ENCODE measurements at places on chromosomes 7 and 10. TPM values are rescaled to one million over a fixed set of nuclear protein-coding genes. Genes with fewer than 3 reads are reported as not detected.
A peak's percentile ranks its signal among the peaks of the same experiment; 100 is the strongest.

DNAH11 gene
- total RNA-seq, result 0.75 TPM

GRCh38 chr10:102775201-102775934 is 31.6 kb downstream of the WBP1L start:
- peak overlapping the region; percentile 63 for H3K4me3 ChIP-seq
- DNase-seq, result peak; percentile 48
- H3K4me1 ChIP-seq, result peaks cover 66% of the 10 kb centered on the region
- no peaks in the 10 kb centered on the region for H3K36me3 ChIP-seq
- H3K27ac ChIP-seq, result peak overlapping the region; percentile 95
- no peaks in the 10 kb centered on the region for H3K27me3 ChIP-seq

DNA sequence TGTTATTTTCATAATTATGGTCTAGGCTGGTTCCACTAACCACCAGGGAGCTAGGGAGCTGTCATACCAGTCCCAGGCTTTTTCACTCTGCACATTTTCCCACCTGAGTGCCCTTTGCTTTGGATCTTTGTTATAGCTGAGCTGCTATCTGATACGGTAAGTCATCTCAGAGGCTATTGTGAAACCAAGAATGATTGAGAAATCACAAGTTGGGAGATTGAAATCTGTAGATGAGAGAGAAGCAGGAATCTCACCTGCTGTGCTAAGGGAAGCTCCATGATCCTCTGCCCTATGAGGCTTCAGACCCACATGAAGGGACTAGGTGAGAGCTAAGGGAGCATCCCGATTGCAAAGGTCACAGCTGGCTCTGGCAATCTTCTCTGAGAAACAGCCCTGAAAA is 307.8 kb downstream of the REEP3 start:
- no peak overlapping the region for H3K4me3 ChIP-seq

COL28A1 gene
- 0.11 TPM for total RNA-seq

GRCh38 chr7:93053209-93053948 is 64.4 kb downstream of the SAMD9 start:
- DNase-seq, result no peak
- no peaks in the 10 kb centered on the region for H3K4me1 ChIP-seq
- no peak overlapping the region for H3K4me3 ChIP-seq
- no peaks in the 10 kb centered on the region for H3K36me3 ChIP-seq

DNA sequence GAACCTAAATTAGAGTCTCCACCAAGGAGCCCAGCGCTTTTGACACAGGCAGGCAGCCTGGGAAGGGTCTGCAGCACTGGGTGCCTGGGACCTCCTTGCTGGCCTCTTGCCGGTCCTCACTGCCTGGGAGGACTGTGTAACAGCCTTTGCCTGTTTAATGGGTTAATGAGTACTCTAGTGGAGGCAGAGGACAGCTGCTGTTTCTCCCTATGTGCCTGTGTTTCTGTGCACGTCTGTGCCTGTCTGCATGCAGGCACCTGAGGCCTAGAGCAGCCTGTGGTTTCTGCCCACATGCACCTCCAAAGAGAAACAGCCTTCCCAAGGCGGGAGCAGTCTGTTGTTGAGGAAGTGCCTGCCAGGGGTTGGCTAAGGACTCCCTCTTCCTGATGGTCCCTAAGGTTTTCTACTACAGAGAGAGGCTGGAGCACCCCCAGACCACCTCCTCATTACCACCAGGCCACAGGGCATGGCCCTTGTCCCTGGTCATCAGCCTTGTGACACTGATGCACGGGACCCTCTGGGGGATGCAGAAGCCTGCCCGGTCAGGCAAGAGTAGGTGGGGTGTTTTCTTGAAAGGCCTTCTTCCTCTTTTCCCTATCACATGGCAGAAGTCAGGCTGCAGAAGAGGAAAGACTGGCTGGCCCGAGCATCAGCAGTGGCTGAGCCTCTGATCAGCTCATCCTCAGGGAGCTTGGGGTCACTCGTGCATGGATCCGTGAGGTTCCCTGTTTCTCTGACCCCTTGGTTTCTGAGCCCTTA is 14.2 kb downstream of the SLC29A3 start:
- H3K36me3 ChIP-seq, result no peaks in the 10 kb centered on the region
- DNase-seq, result no peak
- H3K4me1 ChIP-seq, result no peaks in the 10 kb centered on the region
- no peaks in the 10 kb centered on the region for H3K27me3 ChIP-seq
- H3K4me3 ChIP-seq, result no peak overlapping the region

TFEC gene
- 1.3 TPM for total RNA-seq

MYOZ1 gene
- total RNA-seq, result 8.5 TPM

CPA2 gene
- not detected for total RNA-seq

DNA sequence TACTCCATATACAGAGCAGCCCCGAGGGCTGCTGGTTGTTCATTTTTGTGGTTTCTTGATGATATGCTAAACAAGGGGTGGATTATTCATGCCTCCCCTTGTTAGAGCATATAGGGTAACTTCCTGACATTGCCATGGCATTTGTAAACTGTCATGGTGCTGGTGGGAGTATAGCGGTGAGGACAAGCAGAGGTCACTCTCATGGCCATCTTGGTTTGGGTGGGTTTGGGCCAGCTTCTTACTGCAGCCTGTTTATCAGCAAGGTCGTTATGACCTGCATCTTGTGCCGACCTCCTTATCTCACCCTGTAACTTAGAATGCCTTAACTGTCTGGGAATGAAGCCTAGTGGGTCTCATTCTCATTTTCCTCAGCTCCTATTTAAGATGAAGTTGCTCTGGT is 31.3 kb downstream of the GNAT3 start:
- no peak overlapping the region for H3K27ac ChIP-seq
- H3K4me3 ChIP-seq, result no peak overlapping the region
- H3K27me3 ChIP-seq, result no peaks in the 10 kb centered on the region
- H3K4me1 ChIP-seq, result no peaks in the 10 kb centered on the region

FAM13C gene
- total RNA-seq, result 10.7 TPM

DNA sequence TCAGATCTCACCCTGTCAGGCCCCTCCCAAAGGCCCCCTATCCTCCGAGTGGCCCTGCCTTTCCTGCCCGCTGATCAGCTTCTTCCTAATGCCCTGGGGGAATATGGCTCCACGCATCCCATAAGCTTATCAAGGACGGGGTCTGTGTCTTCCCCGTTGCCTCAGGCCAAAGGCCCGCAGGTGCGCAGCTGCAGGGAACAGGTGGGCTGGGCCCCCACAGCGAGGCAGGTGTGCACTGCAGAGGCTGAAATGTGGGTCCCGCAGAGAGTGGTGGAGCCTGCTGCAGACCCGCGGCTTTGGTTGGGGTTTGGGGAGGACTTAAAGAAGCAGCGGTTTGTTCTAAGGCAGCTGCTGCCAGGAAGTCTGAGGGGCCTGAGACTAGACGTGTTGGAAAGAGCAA is 220.8 kb upstream of the TCERG1L start:
- H3K27me3 ChIP-seq, result no peaks in the 10 kb centered on the region
- H3K4me1 ChIP-seq, result no peaks in the 10 kb centered on the region
- no peak overlapping the region for H3K4me3 ChIP-seq
- no peak overlapping the region for H3K27ac ChIP-seq

- no peaks in the 10 kb centered on the region for H3K27me3 ChIP-seq
- H3K36me3 ChIP-seq, result no peaks in the 10 kb centered on the region
- peaks cover 6% of the 10 kb centered on the region for H3K4me1 ChIP-seq
- no peak overlapping the region for H3K27ac ChIP-seq
- DNase-seq, result no peak
- H3K4me3 ChIP-seq, result no peak overlapping the region
Observed at GRCh38 chr10:11683529-11684320, 58.5 kb upstream of the ECHDC3 start.

GPR22 gene
- not detected for total RNA-seq

CREB5 gene
- total RNA-seq, result 143 TPM

DNA sequence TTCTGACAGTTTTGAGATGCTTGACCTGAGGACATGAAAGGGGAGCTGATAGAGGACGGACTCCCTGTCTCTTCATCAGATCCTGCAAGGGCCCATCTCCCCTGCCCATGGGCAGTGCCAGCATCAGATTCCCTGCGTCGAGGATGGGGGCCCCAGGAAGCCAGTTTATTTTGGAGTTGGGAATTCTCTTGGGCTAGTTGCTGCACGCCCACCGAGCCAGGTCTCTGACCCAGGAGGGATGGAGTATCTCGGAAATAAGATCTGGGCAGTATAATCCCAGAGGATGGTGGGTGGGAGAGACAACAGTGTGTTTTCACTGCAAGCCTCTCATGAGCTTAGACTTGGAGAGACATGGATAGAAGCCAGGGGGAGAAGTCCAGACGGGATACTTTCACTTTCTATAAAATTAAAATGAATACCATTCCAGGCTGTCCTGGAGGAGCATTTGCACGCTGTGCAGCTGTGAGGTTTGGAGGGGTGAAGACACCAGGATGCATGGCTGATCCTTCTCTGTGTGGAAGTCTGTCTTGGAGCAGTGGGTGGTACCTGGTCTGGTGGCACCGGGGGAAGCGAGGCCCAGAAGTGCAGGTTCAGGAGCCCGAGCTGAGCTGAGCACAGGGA is 25.8 kb downstream of the DOCK1 start:
- no peak overlapping the region for H3K27ac ChIP-seq
- peak overlapping the region; percentile 46 for H3K4me3 ChIP-seq
- peaks cover 4% of the 10 kb centered on the region for H3K4me1 ChIP-seq
- no peak for DNase-seq
- H3K36me3 ChIP-seq, result peaks cover 13% of the 10 kb centered on the region
